Panc1 (cell line): ENCODE measurements at places on chromosomes 3 and 15. TPM values are rescaled to one million over a fixed set of nuclear protein-coding genes. Genes with fewer than 3 reads are reported as not detected.
A peak's percentile ranks its signal among the peaks of the same experiment; 100 is the strongest.

DNA sequence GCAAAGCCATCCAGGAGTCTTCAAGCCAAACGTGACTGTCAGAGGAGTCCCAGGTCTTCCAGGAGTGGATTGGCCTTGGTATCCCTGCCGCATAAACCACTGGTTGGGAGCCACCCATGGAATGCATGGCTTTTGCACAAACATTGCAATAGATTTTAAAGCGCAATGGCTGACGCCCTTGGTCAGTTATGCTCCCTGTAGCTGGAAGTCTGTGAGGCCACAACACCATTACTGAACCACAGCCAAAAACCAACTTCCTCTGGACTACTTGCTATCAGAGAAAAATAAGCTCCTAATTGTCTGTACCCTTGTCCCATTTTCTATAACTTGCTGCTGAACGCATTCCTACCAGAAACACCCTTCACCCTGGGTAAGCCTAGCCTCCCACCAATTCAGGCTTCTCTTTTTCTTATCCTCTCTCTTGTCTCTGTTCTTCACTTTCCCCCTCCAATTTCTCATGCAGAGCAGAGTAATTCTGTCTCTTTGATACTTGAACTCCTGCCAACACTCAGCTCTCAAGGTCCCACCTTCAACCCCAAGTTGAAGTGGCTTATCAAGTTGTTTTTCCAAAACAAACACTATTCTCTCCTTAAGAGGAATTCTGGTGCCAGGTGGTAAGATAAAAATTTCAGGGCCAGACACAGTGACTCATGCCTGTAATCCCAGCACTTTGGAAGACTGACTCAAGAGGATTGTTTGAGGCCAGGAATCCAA lies 176.4 kb upstream of the UBE2E1 start:
- no peaks in the 10 kb centered on the region for H3K27me3 ChIP-seq
- no peaks in the 10 kb centered on the region for H3K4me1 ChIP-seq
- H3K27ac ChIP-seq, result no peak overlapping the region
- no peaks in the 10 kb centered on the region for H3K36me3 ChIP-seq
- DNase-seq, result no peak

GRCh38 chr15:74616366-74616939 lies 817 bp downstream of the CLK3 start:
- H3K4me3 ChIP-seq, result peak overlapping the region; percentile 100
- DNase-seq, result no peak
- H3K4me1 ChIP-seq, result peaks cover 21% of the 10 kb centered on the region
- H3K36me3 ChIP-seq, result peaks cover 4% of the 10 kb centered on the region; the same call in 1 of the 2 replicates
- H3K27ac ChIP-seq, result peak overlapping the region; percentile 96

- no peak overlapping the region for H3K4me3 ChIP-seq
- peaks cover 26% of the 10 kb centered on the region for H3K36me3 ChIP-seq
- no peaks in the 10 kb centered on the region for H3K27me3 ChIP-seq
- no peak overlapping the region for H3K27ac ChIP-seq
- DNase-seq, result no peak
Measured at GRCh38 chr3:128073185-128073725, 21.0 kb downstream of the SEC61A1 start.

DNA sequence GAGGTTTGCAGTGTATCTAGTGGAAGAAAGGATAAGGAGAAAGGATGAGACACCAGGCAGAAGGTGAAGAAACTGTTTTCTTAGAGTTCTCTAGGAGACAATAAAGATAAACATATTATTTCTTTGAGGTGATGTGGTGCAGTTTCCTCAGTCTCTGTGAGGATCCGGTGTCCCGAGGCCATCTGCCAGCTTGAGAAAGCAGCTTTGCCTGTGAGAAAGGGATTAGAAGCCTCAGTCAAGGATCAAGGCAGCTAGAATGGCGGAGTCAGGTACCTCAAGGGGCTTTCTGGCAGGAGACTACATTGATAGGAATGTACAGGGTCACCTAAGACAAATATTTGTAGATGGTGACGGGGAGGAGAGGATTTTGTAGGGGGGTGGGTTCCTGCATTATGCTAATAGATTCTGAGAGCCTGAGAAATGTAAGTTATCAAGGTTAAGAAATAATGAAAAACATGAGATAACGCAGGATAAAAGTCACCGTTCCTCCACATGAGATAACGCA lies 103.9 kb upstream of the MB21D2 start:
- H3K27ac ChIP-seq, result no peak overlapping the region
- no peaks in the 10 kb centered on the region for H3K36me3 ChIP-seq
- H3K4me3 ChIP-seq, result no peak overlapping the region
- H3K4me1 ChIP-seq, result no peaks in the 10 kb centered on the region
- no peaks in the 10 kb centered on the region; the same call in 1 of the 2 replicates for H3K27me3 ChIP-seq
- no peak for DNase-seq

Gene GOLGA8R
- total RNA-seq, result 0.80 TPM

DNA sequence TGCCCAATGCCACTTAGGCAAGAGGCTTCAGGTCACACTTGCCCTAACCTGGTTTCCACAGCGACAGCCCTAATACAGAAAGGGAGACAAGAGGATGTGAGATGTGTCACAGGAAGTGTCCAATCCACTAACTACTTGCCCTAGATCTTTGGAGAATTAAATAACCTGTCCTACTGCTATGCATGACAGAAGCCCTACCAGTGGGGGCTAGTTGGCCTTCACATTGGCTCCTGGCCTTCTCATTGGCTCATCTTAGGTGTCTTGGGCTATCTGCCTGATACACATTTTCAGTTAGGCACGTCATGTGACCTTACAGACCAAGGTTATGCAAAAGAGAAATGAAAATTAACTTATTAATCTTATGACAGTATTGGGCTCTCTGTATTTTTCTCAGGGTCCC lies 449.9 kb downstream of the FHIT start:
- H3K4me1 ChIP-seq, result no peaks in the 10 kb centered on the region
- no peaks in the 10 kb centered on the region for H3K36me3 ChIP-seq
- no peaks in the 10 kb centered on the region for H3K27me3 ChIP-seq
- H3K4me3 ChIP-seq, result no peak overlapping the region
- H3K27ac ChIP-seq, result no peak overlapping the region

- DNase-seq, result no peak
- no peaks in the 10 kb centered on the region for H3K27me3 ChIP-seq
- H3K36me3 ChIP-seq, result no peaks in the 10 kb centered on the region
- H3K27ac ChIP-seq, result peak overlapping the region; percentile 76
Measured at GRCh38 chr15:38941399-38941953, 376.9 kb upstream of the RASGRP1 start.

GRCh38 chr15:77418391-77418965 lies 1.4 kb downstream of the PEAK1 start:
- peak overlapping the region; percentile 89 for H3K27ac ChIP-seq
- DNase-seq, result no peak
- no peaks in the 10 kb centered on the region for H3K36me3 ChIP-seq
- H3K4me3 ChIP-seq, result peak overlapping the region; percentile 63
- H3K27me3 ChIP-seq, result no peaks in the 10 kb centered on the region
